H1 (cell line): ENCODE measurements at places on chromosomes 5 and 9. TPM values are rescaled to one million over a fixed set of nuclear protein-coding genes. Genes with fewer than 3 reads are reported as not detected.
A peak's percentile ranks its signal among the peaks of the same experiment; 100 is the strongest.

DNA sequence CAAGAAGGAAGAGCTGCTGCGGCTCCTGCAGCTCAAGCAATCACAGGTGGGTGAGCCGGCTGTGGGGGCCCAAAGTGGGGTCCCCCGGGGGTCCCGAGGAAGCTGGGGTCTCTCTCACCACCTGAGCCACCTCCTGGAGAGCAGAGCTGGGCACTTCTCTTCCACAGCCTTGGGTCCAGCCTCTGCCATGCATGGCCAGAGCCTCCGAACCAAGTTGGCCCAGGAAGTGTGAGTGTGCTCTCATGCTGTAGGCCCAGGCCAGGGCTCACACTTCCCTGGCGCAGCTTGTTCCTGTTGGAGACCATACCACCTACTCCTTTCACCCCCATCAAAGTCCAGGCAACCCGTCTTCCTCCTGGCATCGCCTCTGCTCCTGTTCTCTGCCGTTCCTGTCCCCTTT, 19.7 kb downstream of the HMCN2 start:
- H3K27me3 ChIP-seq, result no peaks in the 10 kb centered on the region
- H3K4me3 ChIP-seq, result no peak overlapping the region
- DNase-seq, result no peak
- no peaks in the 10 kb centered on the region for H3K36me3 ChIP-seq
- H3K4me1 ChIP-seq, result peaks cover 13% of the 10 kb centered on the region

GRCh38 chr9:74147906-74148305, 349.2 kb upstream of the RORB start:
- no peak overlapping the region for H3K4me3 ChIP-seq
- no peaks in the 10 kb centered on the region for H3K27me3 ChIP-seq
- no peak for DNase-seq
- H3K27ac ChIP-seq, result no peak overlapping the region

- H3K4me1 ChIP-seq, result no peaks in the 10 kb centered on the region
- H3K27me3 ChIP-seq, result no peaks in the 10 kb centered on the region
- no peaks in the 10 kb centered on the region for H3K36me3 ChIP-seq
These were observed 82.7 kb downstream of the DOCK8 start for GRCh38 chr9:297104-297972.

GRCh38 chr9:34623374-34624235, 3.3 kb upstream of the DCTN3 start:
- H3K4me1 ChIP-seq, result peaks cover 4% of the 10 kb centered on the region
- no peak overlapping the region for H3K27ac ChIP-seq
- H3K4me3 ChIP-seq, result no peak overlapping the region
- no peak for DNase-seq
- H3K27me3 ChIP-seq, result peaks cover 68% of the 10 kb centered on the region

DNA sequence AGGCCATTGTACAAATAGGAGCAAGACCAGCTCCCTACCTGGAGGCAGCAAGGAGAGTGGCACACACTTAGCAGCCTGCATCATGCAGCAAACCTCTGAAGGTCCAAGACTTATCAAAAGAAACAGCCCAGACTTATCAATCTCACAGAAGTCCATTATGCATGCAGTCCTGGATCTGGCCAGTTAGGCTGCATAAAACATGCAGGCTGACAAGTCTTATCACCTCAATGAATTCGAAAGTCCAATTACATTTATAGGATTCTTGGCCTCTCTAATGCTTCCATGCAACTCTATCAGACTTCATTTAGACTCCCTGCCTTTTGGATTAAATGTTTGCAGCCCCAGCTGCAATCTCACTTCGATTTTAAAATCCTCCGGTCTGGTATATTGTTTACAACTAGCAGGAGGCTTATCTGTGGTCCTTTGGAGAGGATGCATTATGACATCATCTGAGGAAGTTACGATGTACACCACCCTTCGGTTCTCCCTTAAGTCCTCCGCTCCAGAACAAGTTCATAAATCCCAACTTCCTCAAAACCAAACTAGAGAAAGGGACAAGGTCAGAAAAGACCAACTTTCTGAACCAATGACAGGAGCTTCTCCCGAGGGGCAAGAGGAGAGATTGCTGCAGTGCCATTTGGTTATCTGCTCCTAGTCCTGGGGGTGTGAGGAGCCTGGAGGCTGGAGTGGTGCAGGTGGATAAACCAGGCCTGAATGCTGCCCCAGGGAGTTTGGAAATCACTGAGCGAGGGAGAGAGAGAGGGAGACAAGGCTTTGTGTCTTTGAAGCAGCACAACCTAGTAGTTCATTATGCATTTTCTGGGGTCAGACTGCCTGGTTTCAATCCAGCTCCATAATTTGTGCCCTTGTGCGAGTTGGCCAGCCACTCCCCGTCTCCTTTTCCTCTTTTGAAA, 313.9 kb downstream of the TLE1 start:
- no peak overlapping the region for H3K4me3 ChIP-seq
- no peak for DNase-seq
- no peaks in the 10 kb centered on the region for H3K4me1 ChIP-seq
- no peaks in the 10 kb centered on the region for H3K27me3 ChIP-seq
- H3K36me3 ChIP-seq, result no peaks in the 10 kb centered on the region

DNA sequence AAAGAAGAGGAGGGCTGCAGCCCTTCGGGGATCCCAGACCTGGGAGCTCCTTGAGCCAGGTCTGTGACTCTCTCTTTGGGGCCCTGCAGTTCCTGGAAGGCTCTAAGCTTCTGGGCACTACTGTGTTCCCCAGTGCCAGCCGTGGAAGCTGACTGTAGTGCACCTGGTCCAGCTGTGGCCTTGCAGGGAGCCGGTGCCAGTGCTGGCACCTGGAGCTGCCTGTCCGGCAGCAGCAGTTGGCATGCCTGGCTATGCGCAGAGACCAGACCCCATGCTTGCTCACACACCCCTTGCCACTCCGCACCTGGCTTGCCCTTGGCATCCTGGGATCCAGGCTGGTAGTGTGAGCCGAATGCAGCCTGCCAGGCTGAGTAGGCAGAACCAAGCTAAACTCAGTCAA, 91.0 kb upstream of the PUM3 start:
- H3K4me1 ChIP-seq, result no peaks in the 10 kb centered on the region
- no peaks in the 10 kb centered on the region for H3K27me3 ChIP-seq
- no peak overlapping the region for H3K27ac ChIP-seq
- H3K36me3 ChIP-seq, result no peaks in the 10 kb centered on the region
- no peak for DNase-seq
- H3K4me3 ChIP-seq, result no peak overlapping the region

DNA sequence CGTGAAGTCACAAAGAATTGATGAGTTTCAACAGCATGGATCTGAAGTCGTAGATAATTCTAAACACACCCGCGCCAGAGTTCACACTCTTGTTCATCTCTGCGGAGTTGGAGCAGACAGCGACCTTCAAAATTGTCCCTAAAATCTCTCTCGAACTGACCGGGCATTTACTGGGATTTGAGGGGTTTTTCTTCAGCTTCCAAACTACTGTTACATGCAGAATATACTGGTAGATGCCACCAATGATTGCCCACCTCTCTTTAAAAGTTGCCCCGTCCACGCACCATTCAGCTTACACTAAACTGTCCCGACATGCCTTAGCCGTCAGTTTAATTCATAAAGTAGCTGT, 5.2 kb upstream of the ISL1 start:
- no peak for DNase-seq
- H3K4me1 ChIP-seq, result peaks cover 19% of the 10 kb centered on the region
- H3K27ac ChIP-seq, result no peak overlapping the region

GRCh38 chr9:129289131-129289731, 111.2 kb upstream of the IER5L start:
- H3K4me1 ChIP-seq, result no peaks in the 10 kb centered on the region; the same call in 1 of the 2 replicates
- no peak overlapping the region for H3K27ac ChIP-seq
- H3K4me3 ChIP-seq, result no peak overlapping the region
- no peaks in the 10 kb centered on the region for H3K27me3 ChIP-seq
- peak; percentile 44 for DNase-seq
- no peaks in the 10 kb centered on the region for H3K36me3 ChIP-seq

DNA sequence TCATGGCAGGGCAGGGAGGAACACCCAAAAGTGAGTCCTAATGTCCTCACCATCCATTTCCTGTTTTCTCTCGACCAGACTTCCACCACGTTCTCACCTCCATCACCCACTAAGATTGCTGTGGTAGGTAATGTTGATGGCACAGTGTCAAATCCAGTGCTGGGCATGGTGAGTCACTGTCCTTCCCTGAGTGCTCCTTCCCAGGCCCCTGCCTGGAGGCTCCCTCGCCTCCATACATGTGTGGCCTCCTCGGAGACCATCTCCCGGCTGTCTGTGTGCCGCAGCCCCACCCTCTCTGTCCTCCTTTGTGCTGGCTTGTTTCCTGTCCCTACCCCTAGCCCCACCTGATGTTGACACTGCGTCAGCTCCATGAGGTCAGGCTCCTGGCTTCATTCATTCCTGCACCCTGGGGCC, 177.5 kb downstream of the SYK start:
- no peaks in the 10 kb centered on the region for H3K27me3 ChIP-seq
- no peak for DNase-seq
- no peak overlapping the region for H3K27ac ChIP-seq
- H3K4me3 ChIP-seq, result no peak overlapping the region
- H3K4me1 ChIP-seq, result no peaks in the 10 kb centered on the region

DNA sequence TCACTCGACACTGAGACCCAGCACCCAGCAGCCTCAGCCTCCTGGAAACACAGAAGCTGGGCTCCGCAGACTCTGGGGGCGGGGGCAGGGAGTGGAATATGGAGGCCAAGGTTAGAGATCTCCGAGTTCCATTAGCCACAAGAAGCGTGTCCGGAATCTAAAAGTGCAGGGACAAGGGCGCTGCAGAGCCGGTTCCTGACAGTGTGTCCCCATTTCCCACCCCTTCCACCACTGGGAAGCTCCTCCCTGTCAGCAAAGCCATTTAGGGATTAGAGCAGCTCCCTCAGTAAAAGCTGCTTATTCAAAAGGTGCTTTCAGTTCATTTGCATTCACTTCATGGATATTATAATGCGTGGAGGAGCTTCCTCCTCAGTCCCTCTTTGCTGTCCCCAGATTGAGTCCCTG, 74.1 kb upstream of the HSPA9 start:
- no peak overlapping the region for H3K27ac ChIP-seq
- peak overlapping the region; percentile 0; the same call in 1 of the 2 replicates for H3K4me3 ChIP-seq
- peaks cover 4% of the 10 kb centered on the region for H3K4me1 ChIP-seq
- no peaks in the 10 kb centered on the region for H3K36me3 ChIP-seq
- no peaks in the 10 kb centered on the region for H3K27me3 ChIP-seq
- no peak for DNase-seq

GRCh38 chr5:60765019-60765709, 65.2 kb upstream of the DEPDC1B start:
- H3K4me3 ChIP-seq, result no peak overlapping the region
- no peak overlapping the region for H3K27ac ChIP-seq
- no peaks in the 10 kb centered on the region for H3K36me3 ChIP-seq
- no peak for DNase-seq

DNA sequence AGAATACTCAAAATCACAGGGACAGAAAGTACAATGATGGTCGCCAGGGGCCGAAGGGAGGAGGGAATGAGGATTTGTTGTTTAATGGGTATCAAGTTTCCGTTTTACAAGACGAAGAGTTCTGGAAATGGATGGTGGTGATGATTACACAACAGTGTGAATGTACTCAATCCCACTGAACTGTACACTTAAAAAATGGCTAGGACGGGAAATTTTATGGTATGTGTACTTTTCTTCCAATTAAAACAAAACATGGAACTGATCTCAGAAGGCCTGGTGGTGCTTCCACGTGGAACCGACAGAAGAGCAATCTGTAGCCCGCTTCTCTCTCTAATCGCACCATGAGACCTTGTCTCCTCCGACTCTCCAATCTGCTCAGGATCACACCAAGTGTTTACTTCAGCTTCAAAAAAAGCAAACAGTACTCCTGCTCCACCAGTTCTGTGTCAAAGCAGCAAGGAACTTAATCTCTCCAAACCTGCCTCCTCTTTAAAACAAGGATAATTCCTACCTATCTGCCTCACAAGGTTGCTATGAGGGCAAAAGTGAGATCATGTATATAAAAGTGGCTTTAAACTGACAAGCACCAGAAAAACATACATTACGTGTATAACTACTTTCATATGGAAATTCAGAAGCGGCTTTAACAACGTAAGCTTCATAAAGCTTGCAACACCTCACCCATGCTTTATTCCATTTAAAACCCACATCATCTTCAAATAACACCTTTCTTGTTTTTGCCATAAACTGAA, 2.1 kb downstream of the ECPAS start:
- DNase-seq, result no peak
- no peaks in the 10 kb centered on the region for H3K27me3 ChIP-seq
- H3K4me1 ChIP-seq, result no peaks in the 10 kb centered on the region
- H3K36me3 ChIP-seq, result no peaks in the 10 kb centered on the region
- H3K4me3 ChIP-seq, result peak overlapping the region; percentile 67
- H3K27ac ChIP-seq, result no peak overlapping the region

GRXCR2 gene
- polyA plus RNA-seq, result not detected in 2 replicates

ALDOB gene
- polyA plus RNA-seq, result not detected in 2 replicates

RALGDS gene
- polyA plus RNA-seq, result 25.5 and 29.3 TPM in 2 replicates

PCDHB16 gene
- 1.7 and 2.2 TPM in 2 replicates for polyA plus RNA-seq

CBY3 gene
- polyA plus RNA-seq, result 0.38 and 0.39 TPM in 2 replicates

DIPK1B gene
- 64.8 and 78.8 TPM in 2 replicates for polyA plus RNA-seq

BARHL1 gene
- 0.06 TPM in 1 of 2 replicates, not detected in the other for polyA plus RNA-seq
